ENCODE measurements at places on chromosomes 16 and 17. TPM values are rescaled to one million over a fixed set of nuclear protein-coding genes. Genes with fewer than 3 reads are reported as not detected.

DNA sequence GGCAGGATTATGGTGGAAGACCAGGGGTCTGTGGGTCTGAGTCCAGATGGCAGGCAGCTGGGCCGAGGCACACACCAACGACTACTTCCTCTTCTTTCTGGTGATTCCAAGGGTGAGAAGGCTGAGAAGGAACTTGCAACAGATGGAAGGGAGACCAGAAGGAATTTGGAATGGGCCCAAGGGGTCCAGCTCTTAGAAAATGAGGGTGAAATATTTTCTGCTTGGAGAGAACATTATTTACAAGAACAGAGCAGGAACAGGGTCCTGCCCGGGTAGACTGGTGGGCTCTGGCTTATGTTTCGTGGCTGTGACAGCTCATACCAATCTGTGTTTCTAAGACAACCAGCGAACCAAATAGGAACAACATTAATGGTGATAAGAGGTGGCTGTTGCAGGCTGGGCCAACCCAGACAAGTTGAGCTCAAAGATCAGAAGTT is 36.6 kb downstream of the CCDC42 start:
- DNase-seq: no peak

DNA sequence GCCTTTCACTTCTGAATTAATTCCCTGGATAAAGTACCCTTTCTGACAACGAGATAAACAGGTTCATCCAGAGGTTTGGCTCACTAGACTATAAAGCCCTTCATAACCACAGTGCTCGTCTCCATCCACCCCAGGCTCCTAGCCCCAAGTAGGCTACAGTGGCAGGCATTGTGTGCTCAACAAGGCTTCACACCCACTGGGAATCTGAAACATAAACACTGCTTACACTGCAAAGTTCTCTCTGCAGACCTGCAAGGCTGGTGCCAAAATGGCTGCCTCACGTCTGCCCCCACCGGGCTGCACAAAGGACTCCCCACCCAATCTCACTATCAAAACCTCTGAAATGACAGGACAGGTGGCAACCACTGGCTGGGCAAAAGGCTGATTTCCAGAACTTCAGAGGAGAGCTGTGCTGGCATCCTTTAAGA is 5.1 kb upstream of the HLF start:
- DNase-seq: no peak

- no peak for DNase-seq
Measured at GRCh38 chr17:58974354-58974753, 132.3 kb downstream of the TRIM37 start.

DNA sequence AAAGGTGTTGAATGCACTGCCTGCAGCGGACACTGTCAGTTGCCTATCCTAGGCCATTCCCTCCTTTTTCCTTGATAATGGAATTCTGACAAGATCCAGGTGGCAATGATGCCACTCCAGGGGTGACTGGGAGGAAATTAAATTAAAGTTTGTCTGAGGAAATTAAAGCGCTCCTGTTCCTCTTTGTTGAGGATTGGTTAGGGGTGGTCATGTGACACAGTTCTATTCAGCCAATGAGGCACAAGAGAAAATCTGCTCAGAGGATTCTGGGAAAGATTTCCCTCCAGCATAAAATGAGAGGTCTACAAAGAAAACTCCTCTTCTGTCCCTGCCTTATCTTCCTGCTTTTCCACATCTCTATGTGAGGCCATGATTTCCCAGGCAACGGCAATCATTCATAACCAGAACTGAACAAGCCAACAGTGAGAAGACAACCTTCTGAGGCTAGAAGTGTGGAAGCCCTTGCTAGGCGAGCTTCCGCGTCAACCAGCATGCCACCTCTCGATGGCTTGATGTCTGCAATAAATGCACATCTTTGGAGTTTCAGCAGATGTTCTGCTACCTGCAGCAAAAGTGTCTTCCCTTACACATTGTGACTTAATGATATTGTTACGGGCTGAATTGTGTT is 5.6 kb upstream of the BCO1 start:
- DNase-seq: no peak

The ARHGDIG gene
- total RNA-seq: 5.9 TPM

DNA sequence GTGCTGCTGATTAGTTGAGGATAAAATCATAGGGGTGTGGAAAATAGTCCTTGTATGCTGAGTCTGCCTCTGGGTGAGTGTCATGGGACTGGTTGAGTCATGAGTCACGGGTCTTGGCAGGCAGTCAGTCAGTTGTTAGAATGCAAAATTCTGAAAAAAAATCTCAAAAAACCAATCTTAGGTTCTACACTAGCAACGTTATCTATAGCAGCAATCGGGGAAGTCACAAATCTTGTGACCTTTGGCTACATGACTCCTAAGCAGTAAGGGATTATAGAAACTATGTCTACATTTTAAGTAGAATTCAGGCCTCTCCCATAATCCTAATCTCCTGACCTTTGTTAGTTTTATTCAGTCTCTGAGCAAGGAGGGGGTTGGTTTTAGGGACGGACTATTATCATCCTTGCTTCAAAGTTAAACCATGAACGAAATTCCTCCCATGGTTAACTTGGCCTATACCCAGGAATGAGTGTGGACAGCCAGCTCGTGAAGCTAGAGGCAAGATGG is 18.0 kb upstream of the PMFBP1 start:
- DNase-seq: no peak

- no peak for DNase-seq
Measured at GRCh38 chr16:51655249-51655648, 504.2 kb upstream of the SALL1 start.

- no peak for DNase-seq
Measured at GRCh38 chr17:78026381-78026780, 67.9 kb downstream of the TNRC6C start.

- no peak for DNase-seq
Measured at GRCh38 chr17:36111068-36111490, 7.5 kb downstream of the CCL4 start.

- DNase-seq: no peak
Measured at GRCh38 chr16:19916064-19916463, 31.4 kb upstream of the GPRC5B start.

The DCUN1D3 gene
- total RNA-seq: 16.1 TPM

GRCh38 chr17:61345825-61346666 is 53.6 kb upstream of the TBX2 start:
- no peak for DNase-seq

DNA sequence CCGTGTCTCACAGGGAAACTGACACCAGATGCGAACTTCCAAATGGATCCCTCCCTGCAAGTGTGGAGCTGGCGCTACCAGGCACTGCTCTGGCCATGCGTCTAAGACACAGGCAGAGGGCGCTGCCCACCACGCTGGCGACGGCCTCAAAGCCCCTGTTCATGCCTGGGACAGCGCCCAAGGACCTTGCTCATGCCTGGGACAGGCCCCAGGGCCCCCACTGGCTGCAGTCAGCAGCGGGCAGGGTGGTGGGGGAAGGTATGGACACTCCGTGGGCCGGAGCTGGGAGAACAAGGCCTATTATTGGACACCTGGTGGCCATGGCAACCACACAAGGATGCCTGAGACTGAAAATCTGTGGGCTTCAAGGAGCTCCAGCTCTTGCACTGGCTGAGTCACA is 8.8 kb downstream of the ZG16B start:
- DNase-seq: peak; percentile 91

- DNase-seq: peak; percentile 31
Measured at GRCh38 chr17:81509207-81509971, 3.2 kb downstream of the ACTG1 start.

DNA sequence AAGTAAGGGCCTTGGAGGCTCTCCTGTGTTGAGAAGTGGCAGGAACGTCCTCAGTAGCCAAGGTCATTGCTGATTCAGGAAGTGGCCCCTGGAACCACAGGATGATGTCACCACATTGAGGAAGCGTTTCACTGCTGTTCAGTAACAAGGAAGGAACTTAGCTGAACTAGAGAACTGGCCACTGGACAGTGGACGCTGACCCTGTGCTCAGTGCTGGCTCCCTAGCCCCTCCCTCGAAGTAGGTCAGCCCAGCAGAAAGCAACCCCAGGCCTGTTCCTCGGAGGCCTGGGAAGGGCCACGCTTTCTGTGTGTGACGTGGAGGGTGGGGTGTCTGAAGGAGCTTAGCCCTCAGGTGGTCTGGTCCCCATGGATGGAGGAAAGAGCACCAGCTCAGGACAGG is 58.3 kb downstream of the B9D1 start:
- DNase-seq: no peak

The ZPBP2 gene
- total RNA-seq: not detected

DNA sequence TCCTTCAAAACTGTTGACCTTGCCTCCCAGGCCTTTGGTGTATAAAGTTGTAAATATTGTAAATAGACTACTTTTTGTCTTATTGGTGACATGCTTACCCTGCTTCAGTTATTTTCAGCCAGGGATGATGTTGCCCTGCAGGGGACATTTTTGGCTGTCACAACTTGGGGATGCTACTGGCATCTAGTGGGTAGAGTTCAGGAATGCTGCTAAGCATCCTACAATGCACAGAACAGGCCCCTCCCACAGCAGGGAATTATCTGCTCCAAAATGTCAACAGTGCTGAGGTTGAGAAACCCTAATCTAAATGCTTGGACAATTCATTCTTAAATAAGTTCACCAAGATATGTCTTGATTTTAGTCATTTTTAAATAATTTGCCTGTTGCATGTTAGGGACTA is 459.8 kb downstream of the PMP22 start:
- no peak for DNase-seq

DNA sequence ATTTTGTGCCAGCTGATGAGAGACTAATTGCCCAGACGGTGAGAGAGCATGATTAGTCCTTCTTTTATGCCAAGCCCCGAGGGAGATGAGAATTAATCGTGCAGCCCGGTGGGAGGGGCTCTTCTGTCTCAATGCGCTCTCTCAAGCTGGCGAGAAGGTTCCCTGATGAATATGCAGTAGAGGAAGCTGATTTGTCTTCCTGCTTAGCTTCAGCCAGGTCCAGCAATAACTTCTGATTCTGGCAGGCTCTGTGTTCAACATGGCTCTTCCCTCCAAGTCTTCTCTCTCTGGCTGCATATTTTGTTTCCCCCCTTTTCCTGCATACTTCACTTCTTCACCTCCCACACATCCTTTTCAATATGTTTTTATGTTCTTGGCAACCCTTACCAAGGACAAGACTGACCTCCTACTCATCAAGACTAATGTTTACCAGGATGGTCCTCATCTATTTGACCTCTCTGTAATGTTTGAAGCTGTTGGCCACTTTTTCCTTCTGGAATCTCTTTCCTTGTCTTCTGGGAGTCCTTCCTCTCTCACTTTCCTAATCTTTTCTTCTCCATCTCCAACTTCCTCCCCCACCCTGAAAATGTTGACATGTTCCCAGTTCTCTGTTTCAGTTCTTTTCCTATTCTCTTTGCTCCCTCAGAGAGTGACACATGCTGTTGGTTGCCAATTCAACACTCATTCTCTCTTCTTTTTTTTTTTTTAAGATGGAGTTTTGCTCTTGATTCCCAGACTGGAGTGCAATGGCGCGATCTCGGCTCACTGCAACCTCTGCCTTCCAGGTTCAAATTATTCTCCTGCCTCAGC is 33.1 kb downstream of the ARL4D start:
- no peak for DNase-seq

DNA sequence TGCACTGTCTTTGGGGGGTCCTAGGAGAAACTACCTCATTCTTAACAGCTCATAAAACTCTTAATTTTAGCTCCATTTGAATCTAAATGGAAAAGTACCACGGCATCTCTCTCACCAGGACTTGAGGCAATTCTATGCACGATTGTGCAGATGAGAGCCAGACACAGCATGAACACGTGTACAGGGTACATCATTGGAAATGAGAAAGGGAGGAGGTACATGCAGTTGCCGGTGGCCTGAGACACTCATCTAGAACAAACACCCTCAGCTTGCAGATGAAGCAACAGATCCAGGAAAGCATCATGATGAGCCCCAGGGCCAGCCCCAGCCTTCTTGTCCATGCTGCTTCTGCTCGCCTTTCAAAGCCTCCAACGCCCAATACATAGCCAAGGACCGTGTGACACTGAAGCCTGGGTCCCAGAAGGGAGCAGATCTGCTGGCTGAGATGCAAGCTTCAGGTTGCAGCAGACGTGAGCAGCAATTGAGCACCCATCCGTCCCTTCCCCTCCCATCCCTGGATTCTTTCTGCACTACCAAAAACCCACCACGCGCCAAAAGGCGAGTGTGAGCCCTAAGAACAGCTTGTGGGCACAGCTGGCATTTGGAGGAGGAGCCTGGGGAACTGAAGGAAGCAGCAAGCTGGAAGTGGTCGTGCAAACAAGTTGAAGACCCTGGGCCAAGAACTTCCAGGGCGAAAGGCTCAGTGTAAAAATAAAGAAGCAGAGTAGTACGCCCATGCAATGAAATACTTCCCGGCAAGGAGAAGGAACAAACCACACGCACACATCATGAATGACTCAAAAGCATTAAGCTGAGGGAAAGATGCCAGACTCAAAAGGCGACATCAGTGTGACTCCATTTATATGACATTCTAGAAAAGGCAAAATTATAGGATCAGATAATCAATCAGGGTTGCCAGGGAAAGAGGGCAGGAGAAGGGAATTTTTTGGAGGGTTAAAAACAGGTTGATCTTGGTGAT is 7.3 kb upstream of the RCVRN start:
- DNase-seq: no peak
